Right lung (tissue), 10 donors: ENCODE measurements at places on chromosomes 5 and 9. TPM values are rescaled to one million over a fixed set of nuclear protein-coding genes. Genes with fewer than 3 reads are reported as not detected.

The MAST4 gene
- polyA plus RNA-seq, result 51.2 TPM

The C9orf153 gene
- polyA plus RNA-seq, result 0.51 TPM

The PCDHB9 gene
- polyA plus RNA-seq, result 5.6 TPM

The EGFL7 gene
- polyA plus RNA-seq, result 60.3 TPM

The RHOBTB3 gene
- polyA plus RNA-seq, result 70.2 TPM

The SLC2A6 gene
- 2.8 TPM for polyA plus RNA-seq
